SJCRH30 (cell line): ENCODE measurements at places on chromosomes 13 and 19.
A peak's percentile ranks its signal among the peaks of the same experiment; 100 is the strongest.

DNA sequence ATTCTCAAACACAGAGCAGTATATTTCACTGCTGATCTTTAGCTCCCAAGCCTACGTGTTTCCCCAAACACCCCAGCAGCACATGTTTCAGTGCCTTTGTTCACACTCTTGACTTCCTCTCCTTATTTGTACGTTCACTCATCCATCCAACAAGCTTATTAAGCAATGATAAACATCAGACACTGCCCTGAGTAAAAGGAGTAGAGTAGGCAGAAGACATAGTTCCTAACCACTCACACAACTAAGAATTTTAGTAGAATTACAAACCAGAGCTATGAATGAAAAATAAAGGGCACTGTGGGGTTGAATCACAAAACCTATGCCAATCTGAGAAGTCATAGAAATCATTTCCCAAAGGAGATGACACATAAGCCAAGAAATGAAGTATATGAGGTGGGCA is 213.5 kb downstream of the DIAPH3 start:
- DNase-seq: no peak

- DNase-seq: no peak
Observed at GRCh38 chr19:21046489-21046888, 26.0 kb downstream of the ZNF430 start.

DNA sequence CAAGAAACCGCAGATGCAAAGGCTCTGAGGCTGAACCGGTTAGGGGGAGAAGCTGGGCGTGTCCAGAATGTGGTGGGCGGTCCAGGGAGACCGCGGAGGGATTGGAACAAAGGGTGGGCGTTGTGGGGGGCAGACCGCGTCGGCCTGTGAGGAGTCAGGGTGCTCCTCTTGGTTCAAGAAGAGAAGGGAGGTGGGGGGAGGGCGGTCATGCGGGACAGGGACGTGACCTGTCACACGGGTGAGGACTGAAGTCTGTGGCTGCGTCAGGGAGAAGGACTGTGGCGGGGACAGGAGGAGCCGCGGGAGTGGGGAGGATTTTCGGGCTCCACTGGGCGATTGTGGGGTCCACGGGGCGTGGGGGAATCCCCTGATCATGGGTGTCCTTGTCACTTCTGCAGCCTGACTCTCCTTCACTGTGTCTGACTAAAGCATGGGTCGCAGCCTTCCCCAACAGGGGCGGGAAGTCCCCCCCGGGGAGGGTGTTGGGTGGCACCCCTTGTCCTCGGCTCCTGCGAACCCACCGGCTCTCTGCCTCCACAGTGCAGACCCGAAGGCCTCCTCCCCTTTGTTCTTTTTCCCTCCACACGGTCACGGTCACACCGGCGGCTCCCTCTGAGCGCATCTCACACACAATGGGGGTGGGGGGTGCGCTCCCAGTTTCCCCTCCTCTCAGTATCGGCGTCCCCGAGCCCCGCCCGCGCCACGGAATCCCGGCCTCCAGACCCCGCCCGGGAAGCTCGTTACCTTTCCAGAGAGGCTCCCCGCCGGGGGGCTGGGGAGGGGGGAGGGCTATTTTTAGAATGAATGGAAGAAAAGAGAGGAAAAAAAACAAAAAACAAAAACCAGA is 16.4 kb upstream of the KCNN1 start:
- no peak for DNase-seq

GRCh38 chr13:75355609-75356008 is 126.4 kb downstream of the TBC1D4 start:
- no peak for DNase-seq

DNA sequence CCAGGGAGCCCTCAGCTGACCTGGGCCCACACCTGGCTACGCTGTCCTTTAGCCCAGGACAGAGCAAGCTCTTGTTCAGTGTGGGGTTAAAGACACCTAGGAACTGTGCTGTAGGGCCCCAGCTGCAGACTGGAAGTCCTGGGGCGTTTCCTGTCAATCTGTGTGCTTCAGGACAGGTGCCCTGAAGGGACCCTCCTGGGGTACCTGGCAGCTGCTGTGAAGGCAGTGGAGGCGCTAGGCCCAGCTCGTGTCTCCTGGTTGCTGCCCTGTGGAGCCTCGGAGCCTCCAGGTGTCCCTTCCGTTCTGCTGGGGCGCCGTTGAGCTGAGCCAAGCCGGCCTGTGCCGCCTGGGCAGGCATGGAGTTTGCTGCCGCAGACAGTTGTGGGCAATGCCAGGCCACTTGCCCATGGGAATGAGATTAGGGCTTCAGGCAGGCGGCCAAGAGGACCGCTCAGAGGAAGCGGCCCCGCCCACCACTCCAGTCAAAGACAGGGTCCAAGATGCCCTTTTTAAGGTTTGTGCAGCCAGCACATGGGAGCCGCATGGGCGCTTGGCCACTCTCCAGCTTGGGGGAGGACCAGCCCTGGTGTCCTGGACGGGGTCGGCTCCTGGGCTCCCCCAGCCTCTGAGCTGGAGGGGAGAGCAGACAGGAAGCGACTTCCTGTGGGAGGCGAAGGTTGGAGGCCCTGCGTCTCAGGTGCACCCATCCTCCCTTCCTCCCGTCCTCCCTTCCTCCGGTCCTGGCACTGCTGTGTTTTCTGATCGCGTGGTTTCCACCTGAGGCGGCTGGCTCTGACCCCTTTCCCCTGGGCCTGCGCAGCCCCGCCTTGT is 4.0 kb downstream of the PTBP1 start:
- DNase-seq: no peak

- no peak for DNase-seq
Observed at GRCh38 chr19:40745402-40745780, 4.9 kb downstream of the ACTMAP start.

DNA sequence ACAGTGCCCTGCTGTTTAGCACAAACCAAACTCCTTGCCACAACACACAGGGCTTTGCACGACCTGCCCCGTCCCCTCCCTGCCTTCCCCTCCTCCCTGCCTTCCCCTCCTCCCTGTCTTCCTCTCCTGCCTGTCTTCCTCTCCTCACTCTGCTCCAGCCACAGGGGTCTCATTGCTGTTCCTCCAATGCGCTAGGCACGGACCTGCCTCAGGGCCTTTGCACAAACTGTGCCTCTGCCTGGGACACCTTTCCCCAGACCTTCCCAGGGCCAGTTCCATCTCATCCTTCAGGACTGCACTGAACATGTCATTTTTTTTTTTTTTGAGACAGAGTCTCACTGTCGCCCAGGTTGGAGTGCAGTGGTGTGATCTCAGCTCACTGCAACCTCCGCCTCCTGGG is 1.8 kb upstream of the CREB3L3 start:
- no peak for DNase-seq

DNA sequence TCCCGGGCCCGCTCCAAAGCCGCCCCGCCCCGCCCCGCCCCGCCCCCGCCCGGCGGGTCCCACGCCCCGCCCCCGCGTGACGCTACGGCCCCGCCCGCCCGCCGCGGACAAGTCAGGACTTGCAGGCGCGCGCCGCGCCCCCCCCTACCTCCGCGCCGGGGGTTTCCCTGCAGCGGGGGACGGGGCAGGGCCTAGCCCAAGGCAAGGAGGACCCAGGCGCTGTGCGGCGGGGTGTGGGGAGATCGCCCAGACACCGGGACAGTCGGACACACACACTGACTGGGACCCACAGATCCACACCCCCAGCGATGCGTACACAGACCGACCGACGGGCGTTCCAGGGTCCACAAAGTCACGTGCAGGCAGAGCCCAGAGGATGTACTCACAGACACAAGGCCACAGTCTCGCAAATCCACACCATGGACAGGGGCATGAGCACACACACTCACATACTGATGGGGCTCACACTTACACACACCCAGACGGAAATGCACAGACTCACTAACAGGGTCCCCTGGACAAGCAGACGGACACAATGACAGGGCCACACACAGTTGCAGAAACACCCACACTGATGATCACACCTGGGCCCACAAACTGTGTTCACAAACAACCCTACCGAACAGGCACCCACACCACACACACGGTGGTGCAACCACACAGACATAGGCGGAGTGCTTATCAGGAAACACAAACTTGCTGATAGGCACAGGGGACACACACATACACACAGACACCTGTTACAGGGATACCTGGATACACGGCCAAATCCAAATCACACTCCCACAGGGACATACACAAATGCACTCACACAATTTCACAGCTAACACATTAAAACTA is 436 bp upstream of the BBC3 start:
- peak; percentile 79 for DNase-seq

GRCh38 chr13:113596321-113597200 is 12.0 kb downstream of the TFDP1 start:
- DNase-seq: no peak

DNA sequence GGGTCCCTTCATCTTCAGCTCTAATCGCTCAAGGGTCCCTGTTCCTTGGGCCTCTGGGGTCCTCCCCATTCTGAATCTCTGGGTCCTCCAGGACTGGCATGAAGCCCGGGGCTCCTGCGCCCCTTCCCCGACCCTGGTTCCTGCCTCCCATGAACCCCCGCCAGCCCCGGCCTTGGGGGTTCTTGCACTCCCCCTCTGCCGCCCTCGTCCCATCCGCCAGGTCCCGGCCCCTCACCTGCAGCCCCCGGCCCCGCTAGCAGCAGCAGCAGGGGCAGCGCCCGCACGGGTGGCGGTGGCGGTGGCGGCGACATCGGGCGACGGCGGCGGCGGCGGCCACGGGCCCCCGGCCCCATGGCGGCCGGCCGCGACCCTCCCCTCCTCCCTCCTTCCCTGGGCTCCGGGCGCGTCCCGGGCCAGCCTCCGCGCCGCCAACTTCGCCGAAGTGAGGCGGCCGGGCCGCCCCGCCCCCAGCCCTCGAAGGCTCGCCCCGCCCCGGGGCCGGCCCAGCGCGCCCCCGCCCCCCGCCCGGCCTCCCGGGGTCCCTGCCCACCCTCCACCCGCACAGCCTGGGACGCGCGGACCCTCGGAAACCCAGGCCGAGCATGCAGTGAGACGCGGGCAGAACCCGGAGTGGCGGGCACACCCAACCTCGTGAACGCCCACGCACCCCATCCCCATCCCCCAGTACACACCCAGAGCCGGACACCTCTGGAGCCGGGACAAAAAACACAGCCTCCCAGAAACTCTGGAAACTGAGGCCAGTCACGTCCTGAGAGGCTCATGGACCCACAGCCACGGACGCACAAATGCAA is at the start of gene NOTCH3:
Gene NOTCH3 (minus strand): TSS at position 443 of the 812 bp plus-strand sequence. CDS start 90 bp downstream, at position 353.
- peak; percentile 65 for DNase-seq

DNA sequence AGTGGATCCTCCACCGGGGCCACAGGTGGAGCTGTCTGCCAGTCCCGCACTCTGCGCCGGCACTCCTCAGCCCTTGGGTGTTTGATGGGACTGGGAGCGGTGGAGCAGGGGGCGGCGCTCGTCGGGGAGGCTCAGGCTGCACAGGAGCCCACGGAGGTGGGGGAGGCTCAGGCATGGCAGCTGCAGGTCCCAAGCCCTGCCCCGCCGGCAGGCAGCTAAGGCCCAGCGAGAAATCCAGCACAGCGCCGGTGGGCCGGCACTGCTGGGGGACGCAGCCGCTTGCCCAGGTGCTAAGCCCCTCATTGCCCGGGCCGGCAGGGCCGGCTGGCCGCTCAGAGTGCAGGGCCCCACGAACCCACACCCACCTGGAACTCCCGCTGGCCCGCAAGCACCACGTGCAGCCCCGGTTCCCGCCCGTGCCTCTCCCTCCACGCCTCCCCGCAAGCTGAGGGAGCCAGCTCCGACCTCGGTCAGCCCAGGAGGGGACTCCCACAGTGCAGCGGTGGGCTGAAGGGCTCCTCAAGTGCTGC is 286.4 kb downstream of the RBM26 start:
- DNase-seq: no peak

DNA sequence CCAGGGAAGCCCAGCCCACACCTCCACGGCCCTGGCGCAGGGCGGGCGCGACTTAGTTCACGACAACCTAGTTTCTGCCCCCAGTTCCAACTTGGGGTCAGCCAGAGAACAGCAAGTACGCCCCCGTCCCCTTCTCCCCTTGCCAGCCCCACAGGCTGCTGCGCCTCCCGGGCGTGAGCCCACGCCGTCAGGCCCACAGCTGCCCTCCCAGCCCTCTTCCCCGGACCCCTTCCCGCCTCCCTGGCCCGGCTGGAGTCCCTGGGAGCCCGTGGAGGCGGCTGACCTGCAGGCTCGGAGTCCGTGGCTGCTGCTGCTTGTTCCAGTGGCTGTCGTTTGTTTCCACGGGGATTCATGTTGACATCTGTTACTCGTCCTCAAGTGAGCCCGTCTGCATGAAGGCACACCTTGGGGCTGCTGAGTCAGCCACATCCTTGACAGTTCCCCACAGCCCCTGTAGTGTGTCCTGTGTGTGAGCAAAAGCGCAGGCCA is 86.0 kb downstream of the ATP11A start:
- no peak for DNase-seq

DNA sequence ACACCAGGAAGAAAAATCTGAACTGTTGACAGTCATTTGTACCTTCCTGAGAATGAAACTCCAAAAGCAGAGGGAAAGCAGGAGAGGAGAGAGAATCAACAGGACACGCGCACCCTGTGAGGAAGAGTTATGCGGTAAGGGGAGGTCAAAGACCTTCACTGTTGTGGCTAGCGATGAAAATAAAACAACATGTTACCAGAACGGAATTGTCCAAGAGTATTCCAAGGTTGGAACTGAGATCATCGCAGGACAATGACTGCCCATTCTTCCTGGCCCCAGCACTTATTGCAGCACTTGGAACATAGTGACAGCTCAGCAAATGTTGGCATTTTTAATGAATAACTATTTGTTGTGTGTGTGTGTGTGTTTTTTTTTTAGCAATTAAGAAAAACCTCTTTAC is 176.0 kb upstream of the TSC22D1 start:
- no peak for DNase-seq

- DNase-seq: peak; percentile 53
Observed at GRCh38 chr19:58059003-58059670, at the start of gene ZNF135. Gene ZNF135, plus strand, starts transcription at chr19:58059282. Its CDS starts 721 bp downstream, at chr19:58060003.

GRCh38 chr13:65727070-65727469 is 1503.1 kb downstream of the PCDH9 start:
- no peak for DNase-seq

DNA sequence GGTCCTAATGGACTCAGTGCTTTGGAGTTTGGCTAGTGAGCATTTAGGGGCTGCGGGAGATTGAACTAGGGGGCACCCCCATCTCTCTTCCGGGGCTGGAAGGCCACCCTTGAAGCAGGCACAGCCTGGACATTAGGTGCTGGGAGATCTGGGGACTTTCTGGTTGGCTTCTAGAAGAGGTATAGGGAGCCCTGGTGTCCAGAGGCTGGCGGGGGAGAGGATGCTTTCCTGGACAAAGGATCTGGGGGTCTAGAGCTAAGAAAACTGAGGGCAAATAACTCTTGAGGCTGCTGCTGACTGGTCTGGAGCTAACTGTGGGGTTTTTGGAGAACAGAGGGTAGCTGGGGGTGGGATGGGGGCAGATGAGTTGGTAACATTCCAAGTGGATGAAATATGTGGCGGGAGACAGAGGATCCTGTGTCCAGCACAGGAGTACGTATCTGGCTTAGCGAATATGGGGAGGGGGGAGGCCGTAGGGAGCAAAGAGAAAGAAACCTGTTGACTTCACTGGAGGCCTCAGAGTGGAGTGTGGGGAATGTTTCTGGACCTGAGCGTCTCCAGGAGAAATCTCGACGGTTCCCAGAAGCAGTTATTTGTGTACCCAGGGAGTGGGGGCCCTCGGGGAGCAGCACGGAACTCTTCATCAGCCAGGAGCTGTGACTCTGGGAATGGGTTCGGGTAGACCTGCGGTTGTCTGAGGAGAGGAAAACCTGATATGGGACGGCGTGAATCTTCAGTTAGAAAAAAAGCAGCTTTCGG is 1.4 kb downstream of the HNRNPUL1 start:
- peak; percentile 60 for DNase-seq
